ENCODE measurements at places on chromosomes 6 and 20. TPM values are rescaled to one million over a fixed set of nuclear protein-coding genes. Genes with fewer than 3 reads are reported as not detected.

GRCh38 chr20:1371202-1371782, 21.6 kb downstream of the FKBP1A start:
- no peak for DNase-seq

DNA sequence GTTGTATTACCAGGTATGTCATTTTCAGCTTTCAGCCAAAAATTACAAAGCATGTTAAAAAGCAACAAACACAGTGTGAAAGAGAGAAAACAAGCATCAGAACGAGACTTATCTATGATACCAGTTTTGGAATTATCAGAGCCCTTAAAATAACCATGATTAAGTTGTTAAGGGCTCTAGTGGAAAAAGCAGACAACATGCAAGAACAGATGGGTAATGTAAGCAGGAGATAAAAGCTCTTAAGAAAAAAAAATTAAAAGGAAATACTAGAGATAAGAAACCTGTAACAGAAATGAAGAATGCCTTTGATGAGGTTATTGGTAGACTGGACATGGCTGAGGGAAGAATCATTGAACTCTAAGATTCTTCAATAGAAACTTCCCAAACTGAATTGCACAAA, 127.5 kb upstream of the SCGN start:
- no peak for DNase-seq

- no peak for DNase-seq
Measured at GRCh38 chr6:170152124-170152926, 138.6 kb downstream of the DLL1 start.

GRCh38 chr20:1619861-1620444, at the start of gene SIRPB1:
SIRPB1 (minus strand) TSS chr20:1620009; CDS start chr20:1619944, 65 bp downstream.
- DNase-seq = no peak

GRCh38 chr20:36850759-36851158, 25.2 kb upstream of the TLDC2 start:
- DNase-seq = no peak

DNA sequence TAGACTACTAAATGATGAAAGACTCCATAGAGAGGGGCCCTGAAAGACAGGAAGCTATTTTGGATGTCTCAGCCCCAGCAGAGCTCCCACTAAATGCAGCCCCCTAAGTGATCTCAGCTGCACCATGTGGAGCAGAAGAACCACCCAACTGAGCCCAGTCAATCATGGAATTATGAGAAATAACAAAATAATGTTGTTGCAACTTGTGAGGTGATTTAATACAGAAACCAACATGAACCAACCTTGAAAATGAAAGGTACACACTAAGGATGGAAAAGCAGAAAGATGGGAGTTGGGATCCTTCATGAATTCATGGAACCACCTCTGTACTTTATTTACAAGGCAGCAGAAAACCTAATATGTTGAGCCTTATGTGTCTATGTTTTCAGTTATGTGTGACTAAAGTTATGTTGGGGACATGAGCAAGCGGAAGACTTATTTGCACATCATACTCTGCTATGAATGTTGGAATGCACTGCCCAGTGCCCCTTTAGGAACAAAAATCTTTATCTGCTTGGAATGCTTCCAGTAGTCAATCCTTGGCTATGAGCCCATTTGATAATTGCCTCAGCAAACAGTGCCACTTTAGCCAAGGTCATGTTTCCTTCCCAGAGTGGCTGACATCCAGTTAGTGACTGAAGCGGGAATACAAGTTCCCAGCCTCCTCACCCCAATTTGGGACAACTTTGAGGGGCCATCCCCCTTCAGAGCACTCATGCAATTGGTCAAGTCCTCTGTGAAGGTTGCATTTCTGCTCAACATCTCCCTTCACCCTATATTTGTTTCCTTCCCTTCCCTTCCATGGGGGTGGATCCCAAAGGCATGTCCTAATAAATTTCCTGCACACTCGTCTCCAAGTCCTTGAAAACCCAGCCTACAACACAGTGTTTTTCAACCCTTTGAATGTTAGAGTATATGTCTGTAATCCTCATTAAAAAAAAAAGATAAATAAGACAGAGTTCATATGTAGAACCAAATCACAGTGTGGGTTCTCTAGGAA, 18.4 kb downstream of the TP53RK start:
- no peak for DNase-seq

Gene ESF1
- 26.9 TPM for total RNA-seq

DNA sequence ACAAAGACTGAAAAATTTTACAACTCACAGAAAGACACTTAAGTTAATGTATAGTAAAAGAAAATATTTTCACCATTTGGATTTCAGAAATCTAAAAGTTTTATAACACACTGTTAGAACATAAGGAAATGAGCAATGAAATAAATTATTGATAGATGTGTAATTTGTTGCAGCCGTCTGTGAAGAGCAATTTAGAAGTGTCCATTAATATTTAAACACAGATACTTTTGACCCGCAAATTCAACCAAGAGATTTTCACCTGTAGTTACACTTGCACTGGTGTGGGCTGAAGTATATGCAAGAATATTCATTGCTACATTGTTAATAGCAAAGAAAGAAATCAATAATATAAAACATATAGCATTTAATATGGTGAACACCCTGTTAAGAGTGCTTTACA, 14.6 kb upstream of the SLC17A3 start:
- no peak for DNase-seq

GRCh38 chr6:28901831-28902230, 22.0 kb downstream of the TRIM27 start:
- DNase-seq = no peak
